ENCODE measurements at places on chromosomes 11 and 22. TPM values are rescaled to one million over a fixed set of nuclear protein-coding genes. Genes with fewer than 3 reads are reported as not detected.

Gene SHISAL1
- 1.1 TPM for total RNA-seq

Gene KIRREL3
- 0.19 TPM for total RNA-seq

Gene KLHL35
- total RNA-seq: 1.8 TPM

DNA sequence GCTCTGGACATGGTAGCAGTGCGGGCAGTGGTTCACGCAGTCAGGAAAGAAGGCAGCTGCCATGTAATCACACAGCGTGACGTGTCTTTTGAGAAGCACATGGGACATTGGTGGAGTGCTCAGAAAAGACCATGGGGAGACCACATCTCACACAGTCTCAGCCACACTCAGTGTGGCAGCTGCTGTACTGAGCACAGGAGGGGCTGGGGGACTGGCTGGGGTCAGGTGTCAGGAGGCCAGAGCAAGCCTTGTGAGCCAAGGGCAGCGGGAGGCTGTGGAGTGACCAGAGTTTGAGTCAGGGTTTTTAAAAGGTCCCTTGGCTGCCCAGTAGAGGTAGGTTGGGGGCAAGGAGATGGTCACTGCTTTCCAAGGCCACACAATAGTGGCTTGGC, 18.5 kb downstream of the CLDN5 start:
- H3K4me3 ChIP-seq: no peak overlapping the region
- no peaks in the 10 kb centered on the region for H3K4me1 ChIP-seq
- no peak overlapping the region for H3K27ac ChIP-seq
- H3K36me3 ChIP-seq: no peaks in the 10 kb centered on the region
- H3K27me3 ChIP-seq: no peaks in the 10 kb centered on the region

GRCh38 chr11:40186437-40187263, 1272.8 kb downstream of the LRRC4C start:
- no peak overlapping the region for H3K4me3 ChIP-seq
- H3K27ac ChIP-seq: no peak overlapping the region

Gene MS4A4E
- 9.4 TPM for total RNA-seq

Gene RBMXL2
- total RNA-seq: 0.13 TPM

- H3K27me3 ChIP-seq: no peaks in the 10 kb centered on the region
- no peak for DNase-seq
- H3K4me1 ChIP-seq: no peaks in the 10 kb centered on the region
- no peak overlapping the region for H3K4me3 ChIP-seq
- no peaks in the 10 kb centered on the region for H3K36me3 ChIP-seq
Measured at GRCh38 chr11:111575740-111576139, 26.5 kb upstream of the SIK2 start.

- no peaks in the 10 kb centered on the region for H3K4me1 ChIP-seq
- H3K27ac ChIP-seq: no peak overlapping the region
- no peaks in the 10 kb centered on the region for H3K36me3 ChIP-seq
- no peaks in the 10 kb centered on the region for H3K27me3 ChIP-seq
- DNase-seq: no peak
Measured at GRCh38 chr11:105181100-105181499, 41.5 kb upstream of the CARD18 start.

Gene TBX1
- total RNA-seq: 5.5 TPM

DNA sequence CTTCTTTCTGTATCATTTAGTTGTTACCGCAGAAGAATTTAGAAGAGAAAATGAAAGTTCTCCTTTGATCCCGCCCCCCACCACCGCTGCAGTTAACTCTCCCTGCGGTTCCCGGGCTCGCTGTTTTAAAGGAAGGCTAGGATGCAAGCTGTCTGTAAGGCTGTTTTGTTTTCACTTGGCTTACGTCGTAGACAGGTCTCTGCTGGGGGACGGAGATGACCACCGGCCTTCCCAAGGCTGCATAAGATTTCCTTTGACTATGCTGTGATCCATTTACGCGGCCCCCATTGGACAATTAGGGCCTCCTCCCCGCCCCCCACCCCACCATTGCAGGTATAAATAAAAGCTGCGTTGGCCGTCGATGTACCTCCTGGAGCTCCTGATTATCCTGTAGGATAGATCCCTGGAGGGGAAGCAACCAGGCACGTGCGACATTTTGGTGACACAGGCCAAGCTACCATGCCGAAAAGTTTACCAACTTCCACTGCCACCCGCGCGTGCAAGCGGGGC, 1.4 kb upstream of the CPT1A start:
- peak overlapping the region; percentile 81 for H3K4me3 ChIP-seq
- H3K27ac ChIP-seq: peak overlapping the region; percentile 78
- no peak for DNase-seq
- peaks cover 26% of the 10 kb centered on the region for H3K4me1 ChIP-seq
- no peaks in the 10 kb centered on the region for H3K36me3 ChIP-seq

GRCh38 chr11:113447621-113448315, 27.4 kb downstream of the DRD2 start:
- H3K4me1 ChIP-seq: no peaks in the 10 kb centered on the region
- H3K27ac ChIP-seq: no peak overlapping the region
- DNase-seq: no peak
- no peak overlapping the region for H3K4me3 ChIP-seq
- H3K36me3 ChIP-seq: no peaks in the 10 kb centered on the region

DNA sequence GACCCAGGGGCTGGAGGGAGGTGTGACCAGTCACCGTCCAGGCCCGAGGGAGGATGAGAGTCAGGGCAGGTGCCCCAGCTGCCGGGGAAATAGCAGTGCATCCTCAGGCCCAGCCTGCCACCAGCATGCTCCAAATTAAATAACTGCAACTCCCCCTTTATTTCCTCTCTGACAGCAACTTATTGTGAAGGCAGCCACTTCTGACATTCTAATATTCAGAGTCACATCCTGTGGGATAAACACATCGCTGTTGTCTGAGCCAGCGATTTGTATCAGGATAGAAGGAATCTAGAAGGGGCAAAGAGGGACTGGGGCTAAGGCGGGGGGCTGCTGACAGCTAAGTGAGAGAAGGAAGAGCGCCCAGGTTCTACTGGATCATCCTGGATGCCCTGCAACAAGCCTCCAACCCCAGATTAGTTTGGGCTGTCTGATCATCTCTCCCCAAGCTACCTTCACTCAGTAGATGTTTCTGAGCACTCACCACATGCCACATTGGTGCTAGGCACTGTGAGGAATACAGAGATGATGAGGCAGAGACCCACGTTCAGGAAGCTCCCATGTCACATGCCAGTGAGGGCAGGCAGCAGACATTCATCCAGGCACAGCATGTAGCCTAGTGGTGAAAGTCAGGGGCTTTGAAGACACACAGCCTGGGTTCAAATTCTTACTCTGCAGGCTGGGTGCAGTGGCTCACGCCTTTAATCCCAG, 214.1 kb downstream of the BUD13 start:
- no peaks in the 10 kb centered on the region for H3K36me3 ChIP-seq
- no peak overlapping the region for H3K4me3 ChIP-seq
- H3K4me1 ChIP-seq: no peaks in the 10 kb centered on the region
- H3K27ac ChIP-seq: no peak overlapping the region

Gene TECTA
- 1.2 TPM for total RNA-seq

DNA sequence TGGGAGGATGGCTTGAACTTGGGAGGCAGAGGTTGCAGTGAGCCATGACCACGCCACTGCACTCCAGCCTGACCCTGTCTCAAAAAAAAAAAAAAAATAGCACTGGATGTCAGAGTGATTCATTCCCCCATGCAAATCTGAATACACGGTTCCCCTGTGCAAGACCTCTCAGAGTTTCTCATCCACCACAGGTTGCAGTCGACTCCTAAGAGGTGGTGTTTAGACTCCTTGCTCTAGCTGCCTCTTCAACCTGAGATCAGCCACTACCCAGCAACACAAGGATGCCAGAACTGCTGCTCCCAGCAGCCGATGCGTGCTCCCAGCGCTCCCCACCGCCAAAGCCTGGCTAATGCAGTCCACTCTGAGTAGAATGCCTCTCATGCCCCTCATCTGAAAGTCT, 97.5 kb downstream of the PARVA start:
- H3K4me1 ChIP-seq: peaks cover 2% of the 10 kb centered on the region
- no peak for DNase-seq
- H3K4me3 ChIP-seq: no peak overlapping the region
- peaks cover 15% of the 10 kb centered on the region for H3K36me3 ChIP-seq

Gene KDELR3
- total RNA-seq: 16.7 TPM

Gene B4GALNT4
- total RNA-seq: 1.4 TPM

GRCh38 chr22:25111579-25112517, 87.8 kb upstream of the CRYBB3 start:
- peak overlapping the region; percentile 82 for H3K27ac ChIP-seq
- H3K4me3 ChIP-seq: peak overlapping the region; percentile 74
- H3K4me1 ChIP-seq: peaks cover 29% of the 10 kb centered on the region
- no peaks in the 10 kb centered on the region for H3K36me3 ChIP-seq
